NCI-H69 (cell line): ENCODE measurements at places on chromosomes 12 and 14.

DNA sequence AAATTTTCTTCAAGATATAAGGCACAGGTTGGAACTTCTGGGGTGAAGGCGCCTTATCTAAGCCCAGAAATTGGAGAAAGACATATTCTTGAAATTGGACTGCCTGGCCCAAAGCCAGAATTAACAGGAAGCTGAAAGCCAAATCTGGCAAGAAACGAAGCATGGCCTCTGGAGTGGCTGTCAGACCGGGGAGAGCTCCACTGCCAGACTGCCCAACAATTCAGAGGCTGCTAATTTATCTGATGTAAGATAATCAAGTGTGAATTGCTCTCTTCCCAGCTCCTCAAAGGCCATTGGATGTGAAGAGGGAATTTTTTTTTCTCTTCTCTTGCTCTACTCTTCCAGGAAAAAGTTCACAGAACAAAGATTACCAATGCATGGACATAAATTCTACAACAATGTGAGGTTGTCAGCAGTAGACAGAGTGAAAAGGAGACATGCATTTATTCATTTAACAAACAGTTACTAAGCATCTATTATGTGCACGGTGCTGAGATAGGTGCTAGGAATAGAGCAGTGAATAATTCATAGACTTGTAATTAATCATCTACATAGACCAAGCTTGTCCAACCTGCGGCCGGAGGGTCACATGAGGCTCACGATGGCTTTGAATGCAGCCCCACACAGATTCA is at the start of gene GDF3:
Gene GDF3, minus strand, starts transcription at position 210 of the 632 bp plus-strand sequence. Its CDS starts 47 bp downstream, at position 163.
- DNase-seq: no peak

GRCh38 chr12:96720363-96720705 is 186.7 kb upstream of the NEDD1 start:
- DNase-seq: peak; percentile 82

DNA sequence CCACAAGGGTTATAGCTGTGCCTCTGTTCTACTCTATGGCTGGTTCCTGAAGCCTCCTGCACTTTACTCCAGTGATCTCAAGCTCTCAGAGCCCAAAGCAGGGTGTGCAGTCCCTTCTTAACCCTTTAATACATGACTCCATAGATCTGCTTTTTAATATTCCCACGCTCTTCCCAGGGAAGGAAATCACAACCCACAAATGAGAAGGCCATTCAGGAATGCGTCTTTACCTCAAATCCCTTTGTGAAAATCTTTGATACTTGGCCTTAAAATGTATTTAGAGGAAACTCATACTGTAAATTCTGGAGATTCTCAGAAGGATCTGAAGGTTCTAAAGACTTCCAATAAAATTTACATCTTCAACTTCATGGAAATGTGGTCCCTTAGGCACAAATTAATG is 17.0 kb downstream of the NID2 start:
- no peak for DNase-seq

GRCh38 chr14:91361233-91361811 is 56.3 kb downstream of the CCDC88C start:
- DNase-seq: peak; percentile 72
